ENCODE measurements at places on chromosomes 5 and 9. TPM values are rescaled to one million over a fixed set of nuclear protein-coding genes. Genes with fewer than 3 reads are reported as not detected.

The SLC31A1 gene
- 15.8 TPM for total RNA-seq

The CBY3 gene
- total RNA-seq = not detected

The TUSC1 gene
- 14.1 TPM for total RNA-seq

The FREM1 gene
- total RNA-seq = 0.61 TPM

DNA sequence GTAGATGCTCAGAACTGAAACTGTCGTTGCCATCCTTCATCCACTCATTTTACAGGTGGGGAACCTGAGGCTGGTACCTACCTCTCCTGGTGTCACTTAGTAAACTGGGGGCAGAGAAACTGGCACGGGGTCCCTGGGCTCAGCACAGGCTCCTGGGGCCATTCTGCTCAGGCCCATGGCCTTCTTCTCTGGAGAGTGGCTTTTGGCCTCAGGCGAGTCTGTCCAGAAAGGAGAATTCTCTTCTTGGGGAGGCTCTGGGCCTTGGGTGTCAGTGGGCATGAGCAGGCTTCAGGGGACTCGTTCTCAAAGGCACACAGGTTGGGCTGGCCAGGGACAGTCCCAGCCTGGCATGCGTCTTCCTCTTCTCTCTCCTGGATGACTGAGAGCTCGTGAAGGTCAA is 24.6 kb downstream of the COL5A1 start:
- DNase-seq = peak; percentile 23
- no peak overlapping the region for H3K4me3 ChIP-seq
- no peak overlapping the region for H3K27ac ChIP-seq
- H3K27me3 ChIP-seq = no peaks in the 10 kb centered on the region
- H3K36me3 ChIP-seq = no peaks in the 10 kb centered on the region

GRCh38 chr5:35136386-35136785 is 88.6 kb upstream of the AGXT2 start:
- DNase-seq = no peak
- H3K36me3 ChIP-seq = no peaks in the 10 kb centered on the region
- no peak overlapping the region for H3K27ac ChIP-seq

GRCh38 chr9:15612962-15613361 is 60.1 kb downstream of the CCDC171 start:
- no peaks in the 10 kb centered on the region for H3K4me1 ChIP-seq
- no peaks in the 10 kb centered on the region for H3K27me3 ChIP-seq
- no peak for DNase-seq

DNA sequence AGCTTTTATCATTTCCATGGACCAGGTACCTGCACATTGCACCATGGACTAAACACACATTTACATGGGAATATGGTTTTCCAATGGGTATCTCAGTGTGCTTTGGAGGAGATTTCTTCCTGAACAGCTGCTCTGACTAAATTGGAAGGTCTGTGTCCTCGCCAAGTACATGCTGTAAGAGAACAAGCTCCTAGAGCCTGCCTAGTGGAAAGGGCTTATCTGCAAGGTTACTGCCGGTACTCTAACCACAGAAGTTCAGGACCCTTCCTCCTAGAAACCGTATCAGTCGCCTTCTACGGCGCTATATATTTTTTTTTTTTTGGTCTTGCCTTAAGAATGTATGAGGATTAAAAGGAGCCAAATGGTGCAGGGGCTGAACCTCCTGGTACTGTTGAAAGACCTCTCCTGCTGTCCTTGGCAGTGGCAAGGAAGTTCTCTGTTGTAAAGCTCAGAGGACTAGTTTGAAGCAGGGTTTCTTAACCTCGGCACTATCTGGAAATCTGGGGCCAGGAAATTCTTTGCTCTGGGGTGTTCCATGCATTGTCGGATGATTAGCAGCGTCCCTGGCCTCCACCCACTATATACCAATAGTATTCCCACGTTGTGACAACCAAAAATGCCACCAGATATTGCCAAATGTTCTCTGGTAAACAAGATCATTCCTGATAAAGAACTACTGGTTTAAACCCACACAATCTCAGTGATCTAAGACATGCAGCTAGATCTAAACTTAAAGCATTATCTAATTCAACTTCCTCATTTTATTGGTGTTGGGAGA is 107.4 kb downstream of the FBXO38 start:
- DNase-seq = no peak
- no peak overlapping the region for H3K27ac ChIP-seq
- no peak overlapping the region for H3K4me3 ChIP-seq
- H3K4me1 ChIP-seq = no peaks in the 10 kb centered on the region

The GNAQ gene
- 59.5 TPM for total RNA-seq

The LAMC3 gene
- total RNA-seq = 0.48 TPM

The SOX30 gene
- 0.12 TPM for total RNA-seq

- H3K4me1 ChIP-seq = peaks cover 1% of the 10 kb centered on the region
- no peaks in the 10 kb centered on the region for H3K36me3 ChIP-seq
- no peaks in the 10 kb centered on the region for H3K27me3 ChIP-seq
Measured at GRCh38 chr5:161546470-161547301, at the start of gene GABRB2. Gene GABRB2, minus strand, starts transcription at chr5:161546725. Its CDS starts 82 bp downstream, at chr5:161546643.

GRCh38 chr5:27818888-27819287 is 780.5 kb upstream of the CDH9 start:
- H3K4me1 ChIP-seq = no peaks in the 10 kb centered on the region
- DNase-seq = no peak
- H3K27me3 ChIP-seq = no peaks in the 10 kb centered on the region

The C5orf52 gene
- not detected for total RNA-seq

The SAXO1 gene
- total RNA-seq = 0.10 TPM

The SLC34A1 gene
- total RNA-seq = not detected

The CARTPT gene
- total RNA-seq = not detected

DNA sequence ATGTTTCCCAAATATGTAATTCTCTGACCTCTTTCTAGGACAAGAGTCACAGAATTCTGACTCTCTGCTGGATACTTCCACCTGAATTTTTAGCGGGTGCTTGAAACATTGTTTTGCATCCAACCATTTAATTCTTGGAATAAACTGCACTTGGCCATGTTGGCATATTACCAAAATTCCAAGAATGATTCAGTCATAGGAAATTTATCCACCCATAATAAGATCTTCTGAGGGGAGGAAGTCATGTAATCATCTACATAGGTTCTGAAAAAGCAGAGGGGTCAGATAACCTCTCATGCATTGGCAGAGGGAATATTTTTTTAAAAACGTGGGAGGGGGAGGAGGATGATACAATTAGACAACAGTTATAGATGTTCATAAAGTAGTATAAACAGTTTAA is 156.9 kb downstream of the PAM start:
- H3K4me1 ChIP-seq = peaks cover 8% of the 10 kb centered on the region
- H3K36me3 ChIP-seq = no peaks in the 10 kb centered on the region

DNA sequence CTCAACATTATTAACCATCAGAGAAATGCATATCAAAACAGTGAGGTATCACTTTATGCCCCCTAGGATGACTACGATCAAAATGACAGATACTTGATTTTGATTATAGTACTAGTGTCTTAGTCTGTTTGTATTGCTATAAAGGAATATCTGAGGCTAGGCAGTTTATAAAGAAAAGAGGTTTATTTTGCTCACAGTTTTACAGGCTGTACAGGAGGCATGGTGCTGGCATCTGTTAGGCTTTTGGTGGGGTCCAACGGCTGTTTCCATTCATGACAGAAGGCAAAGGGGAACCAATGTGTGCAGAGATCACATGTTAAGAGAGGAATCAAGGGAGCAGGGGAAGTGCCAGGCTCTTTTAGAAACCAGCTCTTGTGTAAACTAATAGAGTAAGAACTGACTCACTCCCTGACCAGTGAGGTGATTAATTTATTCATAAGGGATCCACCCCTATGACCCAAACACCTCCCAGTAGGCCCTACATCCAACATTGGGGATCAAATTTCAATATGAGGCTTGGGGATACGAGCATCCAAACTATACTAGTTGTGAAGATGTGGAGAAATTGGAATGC is 16.0 kb upstream of the AFF4 start:
- H3K27ac ChIP-seq = no peak overlapping the region
- H3K4me1 ChIP-seq = no peaks in the 10 kb centered on the region
- no peaks in the 10 kb centered on the region for H3K27me3 ChIP-seq
- no peak overlapping the region for H3K4me3 ChIP-seq
- H3K36me3 ChIP-seq = no peaks in the 10 kb centered on the region

The IL5 gene
- total RNA-seq = not detected

DNA sequence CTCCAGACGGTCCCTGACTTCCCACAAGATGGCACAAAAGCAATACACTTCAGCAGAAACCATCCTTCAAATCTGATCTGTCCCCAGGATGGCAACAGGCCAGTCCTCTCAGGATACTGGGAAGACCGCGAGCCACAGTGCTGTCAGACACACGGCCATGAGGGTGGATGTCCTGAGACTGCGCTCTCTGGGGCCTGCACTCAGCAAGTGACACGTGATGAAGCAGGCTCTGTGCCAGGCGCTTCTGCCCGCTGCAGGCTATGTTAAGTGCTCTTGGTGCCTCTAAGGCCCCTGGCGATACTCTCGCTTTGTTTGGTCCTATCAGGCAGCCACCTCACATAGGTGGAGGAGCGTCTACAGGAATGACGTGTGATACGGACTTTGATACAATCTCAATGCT is 7.1 kb downstream of the BRD9 start:
- H3K27me3 ChIP-seq = no peaks in the 10 kb centered on the region
- no peak overlapping the region for H3K4me3 ChIP-seq
- DNase-seq = no peak

The CLTA gene
- 223 TPM for total RNA-seq

GRCh38 chr9:136409557-136410455 is 608 bp downstream of the ENTR1 start:
- no peaks in the 10 kb centered on the region for H3K36me3 ChIP-seq
- peaks cover 2% of the 10 kb centered on the region for H3K4me1 ChIP-seq
- DNase-seq = peak; percentile 60

- H3K4me3 ChIP-seq = no peak overlapping the region
- no peaks in the 10 kb centered on the region for H3K4me1 ChIP-seq
- H3K27me3 ChIP-seq = no peaks in the 10 kb centered on the region
- no peak overlapping the region for H3K27ac ChIP-seq
- DNase-seq = no peak
Measured at GRCh38 chr5:161406880-161407279, 139.6 kb downstream of the GABRB2 start.

DNA sequence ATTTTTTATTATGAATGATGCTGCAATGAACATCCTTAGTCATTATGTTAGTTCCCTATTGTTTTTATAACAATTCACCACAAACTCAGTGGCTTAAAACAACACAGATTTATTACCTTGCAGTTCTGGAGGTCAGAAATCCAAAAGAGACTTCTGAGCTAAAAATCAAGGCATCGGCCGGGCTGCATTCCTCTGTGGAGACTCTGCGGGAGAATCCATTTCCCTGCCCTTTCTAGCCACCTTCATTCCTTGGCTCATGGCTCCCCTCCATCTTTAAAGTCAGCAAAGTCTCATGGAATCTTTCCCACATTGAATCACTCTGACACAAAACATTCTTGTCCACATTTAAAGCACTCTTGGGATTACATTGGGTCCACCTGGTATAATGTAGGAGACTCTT is 38.6 kb downstream of the SNX18 start:
- H3K27me3 ChIP-seq = no peaks in the 10 kb centered on the region
- no peaks in the 10 kb centered on the region for H3K36me3 ChIP-seq
- DNase-seq = no peak
- no peaks in the 10 kb centered on the region for H3K4me1 ChIP-seq
